ENCODE measurements at places on chromosomes 16 and 17.
A peak's percentile ranks its signal among the peaks of the same experiment; 100 is the strongest.

- peak; percentile 95 for DNase-seq
Observed at GRCh38 chr16:85202631-85203461, 90.6 kb upstream of the CIBAR2 start.

- DNase-seq, result no peak
Observed at GRCh38 chr16:75312875-75313274, 61.5 kb upstream of the BCAR1 start.

GRCh38 chr17:8154608-8155155, 2.5 kb upstream of the PER1 start:
- no peak for DNase-seq

GRCh38 chr17:34714475-34715410, 135.4 kb downstream of the TMEM132E start:
- no peak for DNase-seq

GRCh38 chr16:48961546-48961945, 320.1 kb downstream of the CBLN1 start:
- DNase-seq, result no peak

GRCh38 chr17:78651554-78651953, 74.4 kb upstream of the DNAH17 start:
- DNase-seq, result no peak

- peak; percentile 24 for DNase-seq
Observed at GRCh38 chr17:40090237-40091119, 9.9 kb downstream of the NR1D1 start.

GRCh38 chr17:81829858-81830257, 3.2 kb downstream of the MCRIP1 start:
- no peak for DNase-seq

GRCh38 chr16:75081179-75081859, 35.3 kb downstream of the LDHD start:
- DNase-seq, result no peak

DNA sequence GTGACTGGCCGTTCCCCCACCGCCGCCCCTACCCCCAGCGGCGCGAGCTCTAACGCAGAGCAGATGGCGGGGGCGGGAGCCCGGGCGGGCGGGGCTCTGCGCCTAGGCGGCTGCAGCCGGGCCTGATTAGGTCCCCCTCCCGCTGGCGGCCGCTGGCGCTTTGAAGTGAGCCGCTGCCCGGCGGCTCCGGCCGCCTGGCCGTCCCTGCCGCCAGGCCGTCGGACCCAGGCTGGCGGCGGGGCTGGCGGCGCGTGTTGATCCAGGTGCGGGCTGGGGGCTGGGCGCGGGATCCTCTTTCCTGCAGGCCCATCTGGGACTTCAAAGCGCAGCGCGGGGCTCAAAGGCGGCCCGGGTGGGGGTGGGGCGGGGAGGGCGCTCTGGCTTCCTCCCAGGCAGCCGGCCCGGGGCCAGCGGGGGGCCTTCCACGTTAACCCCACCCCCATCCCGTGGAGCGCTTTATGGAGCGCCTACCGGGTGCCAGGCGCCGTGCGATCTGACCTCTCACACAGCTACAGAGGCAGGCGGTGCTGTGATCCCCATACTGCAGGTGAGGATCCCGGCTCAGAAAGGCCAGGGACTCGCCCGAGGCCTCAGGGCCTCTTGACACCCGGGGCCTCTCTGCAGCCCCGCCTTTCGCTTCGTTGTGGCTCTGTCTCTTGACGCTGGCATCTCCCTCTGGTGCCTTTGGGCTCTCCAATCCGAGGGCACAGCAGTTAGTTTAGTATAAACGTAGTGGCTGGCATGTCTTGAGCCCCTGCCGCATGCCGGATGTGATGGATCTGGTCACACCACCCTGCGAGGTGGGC, 80.0 kb upstream of the NKD1 start:
- DNase-seq, result peak; percentile 69

GRCh38 chr17:74433421-74434121, 1.7 kb downstream of the GPRC5C start:
- DNase-seq, result no peak

GRCh38 chr16:68286153-68287074, 22.1 kb downstream of the SLC7A6 start:
- DNase-seq, result no peak

GRCh38 chr17:31877911-31878702, 19.1 kb upstream of the COPRS start:
- no peak for DNase-seq

- DNase-seq, result no peak
Observed at GRCh38 chr17:81387100-81388090, 7.9 kb upstream of the BAHCC1 start.

DNA sequence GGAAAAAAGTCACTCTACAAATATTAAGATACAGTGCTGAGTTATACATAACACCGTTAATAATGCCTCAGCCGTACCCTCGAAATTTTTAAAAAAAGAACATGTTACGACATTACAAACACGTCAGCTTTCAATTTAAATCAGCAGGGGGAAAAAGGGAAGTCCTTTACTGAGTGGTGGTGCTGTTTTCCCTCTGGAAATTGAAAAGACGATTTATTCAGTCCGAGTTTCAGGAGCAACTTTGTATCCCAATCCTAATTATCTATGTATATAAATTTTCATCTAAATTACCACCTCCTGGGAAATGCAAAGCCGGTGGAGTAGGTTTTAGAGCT, 1.3 kb downstream of the NETO2 start:
- no peak for DNase-seq

- no peak for DNase-seq
Observed at GRCh38 chr17:68612209-68612922, 11.2 kb upstream of the FAM20A start.

DNA sequence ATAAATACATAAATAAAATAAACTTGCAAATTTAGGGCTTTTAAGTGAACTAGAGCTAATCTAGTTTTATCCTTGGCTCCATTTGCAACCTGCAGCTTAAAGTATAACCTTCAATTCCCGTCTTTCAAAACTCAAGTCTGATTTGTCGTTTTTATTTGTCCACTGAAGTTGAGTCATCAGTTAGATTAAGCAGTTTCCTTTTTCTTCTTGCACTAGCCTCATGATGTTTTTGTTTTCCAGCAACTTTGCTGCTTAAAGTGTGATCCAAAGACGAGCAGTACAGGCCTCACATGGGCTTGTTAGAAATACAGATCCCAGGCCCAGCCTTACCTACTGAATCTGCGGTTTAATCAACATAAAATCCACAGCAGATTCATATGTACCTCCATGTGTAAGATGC, 13.8 kb downstream of the ARSG start:
- DNase-seq, result no peak

- DNase-seq, result peak; percentile 70
Observed at GRCh38 chr17:72683506-72684404, 408.7 kb downstream of the SLC39A11 start.

DNA sequence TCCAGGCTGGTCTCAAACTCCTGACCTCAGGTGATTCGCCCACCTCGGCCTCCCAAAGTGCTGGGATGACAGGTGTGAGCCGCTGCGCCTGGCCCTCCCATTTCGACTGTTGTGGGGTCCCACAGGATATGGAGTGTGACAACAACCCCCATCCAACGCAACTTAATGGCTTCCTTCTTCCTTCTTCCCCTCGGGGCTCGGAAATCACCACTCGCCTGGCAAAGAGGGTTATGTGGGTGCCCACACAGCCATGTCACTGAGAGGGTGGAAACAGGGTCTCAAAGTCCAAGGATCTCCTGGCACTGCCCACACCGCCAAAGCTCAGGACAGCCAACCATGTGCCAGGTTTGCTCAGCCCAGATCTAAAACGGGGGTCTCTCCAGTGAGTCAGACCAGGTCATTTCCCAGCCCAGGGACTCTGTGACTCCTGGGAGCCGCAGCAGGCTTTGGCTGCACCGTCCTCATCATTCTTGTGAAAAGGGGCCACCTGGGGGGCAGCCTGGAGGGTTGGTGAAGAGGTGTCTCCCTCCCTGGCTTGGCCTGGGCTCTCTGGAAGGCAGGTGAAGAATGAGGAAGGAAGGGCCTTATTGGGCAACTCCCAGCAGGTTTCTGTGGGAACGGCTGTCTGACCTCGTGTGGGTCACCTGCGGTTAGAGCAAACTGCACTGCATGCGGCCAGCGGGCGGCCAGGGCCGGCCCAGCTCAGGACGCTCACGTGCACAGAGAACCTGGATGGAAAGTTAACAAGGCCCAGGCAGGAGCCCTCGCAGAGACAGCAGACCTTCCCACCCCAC, 25.3 kb upstream of the LITAF start:
- DNase-seq, result no peak

- no peak for DNase-seq
Observed at GRCh38 chr16:50724306-50724705, 17.6 kb upstream of the CYLD start.

DNA sequence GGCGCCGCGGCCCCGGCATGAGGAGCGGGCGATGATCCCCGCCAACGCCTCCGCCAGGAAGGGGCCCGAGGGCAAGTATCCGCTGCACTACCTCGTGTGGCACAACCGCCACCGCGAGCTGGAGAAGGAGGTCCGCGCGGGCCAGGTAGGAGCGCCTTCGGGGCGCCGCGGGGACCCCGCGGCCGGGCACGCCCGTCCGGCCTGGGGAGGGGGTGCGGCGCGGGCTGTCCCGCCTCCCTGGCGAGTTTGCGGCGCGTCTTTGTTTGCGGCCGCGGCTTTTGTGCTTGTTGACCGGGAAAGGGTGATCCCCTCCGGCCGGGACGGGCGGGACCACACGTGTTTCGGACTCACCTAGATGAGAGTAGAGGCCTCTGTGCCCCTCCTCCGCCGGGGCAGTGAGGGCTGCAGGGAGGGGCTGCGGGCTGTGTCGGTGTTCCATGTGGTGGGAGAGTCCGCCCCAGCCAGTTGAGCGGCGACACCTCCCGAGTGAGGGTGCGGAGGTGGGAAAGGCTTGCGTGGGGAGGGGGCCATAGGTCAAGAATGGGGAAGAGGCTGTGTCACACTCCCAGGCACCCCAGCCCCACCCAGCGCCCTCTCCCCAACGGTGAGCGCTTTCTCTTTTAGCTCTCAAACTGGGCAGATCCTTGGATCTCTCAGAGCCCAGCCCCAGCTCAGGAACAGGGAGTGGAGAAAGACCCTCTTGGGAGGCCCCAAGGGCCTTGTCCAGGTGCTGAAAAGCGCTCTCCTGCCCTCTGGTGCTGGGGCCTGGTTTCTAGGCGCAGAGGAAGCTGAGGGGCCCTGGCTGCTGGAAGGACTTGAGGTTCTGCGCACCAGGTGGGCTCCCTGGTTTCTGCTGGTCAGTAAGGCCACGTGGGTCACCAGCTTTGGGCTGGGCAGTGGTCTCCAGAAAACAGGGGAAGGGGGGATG, 923 bp downstream of the ANKRD13B start:
- DNase-seq, result peak; percentile 39

GRCh38 chr16:71358464-71358998, at the start of gene CALB2:
CALB2 (plus strand) TSS chr16:71358723; CDS start chr16:71358793, 70 bp downstream.
- DNase-seq, result peak; percentile 77

GRCh38 chr17:7408252-7408727, 645 bp downstream of the NLGN2 start:
- DNase-seq, result no peak

GRCh38 chr16:68064791-68065365, 20.3 kb upstream of the NFATC3 start:
- DNase-seq, result peak; percentile 81

DNA sequence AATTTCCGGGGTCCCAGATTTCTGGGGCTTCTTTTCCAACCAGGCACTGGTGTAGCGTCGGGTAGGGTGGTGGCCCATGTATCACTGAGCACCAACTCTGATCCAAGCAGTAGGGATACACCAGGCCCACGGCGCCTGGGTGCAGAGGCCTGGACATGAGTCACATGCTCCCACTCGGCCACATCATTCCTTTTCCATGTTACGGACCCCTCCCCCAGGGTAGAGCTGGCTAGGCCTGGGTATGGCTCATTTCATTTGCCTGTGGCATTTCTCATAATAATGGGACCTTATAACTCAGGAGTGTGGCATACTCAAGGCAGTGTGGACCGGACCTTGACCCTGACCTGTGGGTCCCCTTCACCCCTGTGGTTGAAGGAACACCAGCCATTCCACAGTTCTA, 18.0 kb upstream of the NDRG4 start:
- no peak for DNase-seq

- DNase-seq, result no peak
Observed at GRCh38 chr16:15404792-15405191, 9.2 kb downstream of the MPV17L start.

GRCh38 chr17:61926826-61927207, 965 bp downstream of the INTS2 start:
- DNase-seq, result no peak

DNA sequence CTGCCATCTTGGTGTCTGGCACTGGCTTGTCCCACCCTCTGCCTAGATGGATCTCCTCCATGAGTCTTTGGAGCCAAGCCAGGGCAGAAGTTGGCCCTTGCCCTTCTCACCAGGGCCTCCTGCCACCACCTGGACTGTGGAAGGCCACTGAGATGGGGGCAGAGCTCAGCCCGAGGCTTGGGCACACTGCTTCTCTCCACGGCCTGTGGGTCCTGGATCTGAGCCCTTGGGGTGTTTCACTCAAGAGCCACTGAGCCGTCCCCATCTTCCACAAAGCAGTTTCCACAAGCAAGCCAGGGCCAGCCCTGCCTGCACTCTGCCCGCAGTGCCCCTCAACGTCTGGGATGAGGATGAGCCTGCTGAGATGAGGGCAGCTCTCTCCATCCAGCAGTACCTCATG, 16.7 kb upstream of the CD300A start:
- no peak for DNase-seq

DNA sequence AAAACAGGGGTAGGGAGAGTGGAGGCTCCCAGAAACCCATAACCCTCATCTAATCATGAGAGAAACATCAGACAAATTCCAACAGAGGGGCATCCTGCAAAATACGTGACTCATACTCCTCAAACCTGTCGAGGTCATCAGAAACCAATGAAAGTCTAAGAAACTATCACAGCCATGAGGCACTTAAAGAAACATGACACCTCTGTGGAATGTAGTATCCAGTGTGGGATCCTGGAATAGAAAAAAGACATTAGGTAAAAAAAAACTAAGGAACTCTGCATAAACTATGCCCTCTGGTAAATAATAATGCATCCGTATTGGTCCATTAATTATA, 16.4 kb downstream of the CDH5 start:
- DNase-seq, result no peak

GRCh38 chr17:17612085-17613022, 20.8 kb upstream of the PEMT start:
- no peak for DNase-seq

GRCh38 chr17:49969795-49970389, 902 bp downstream of the DLX4 start:
- no peak for DNase-seq

DNA sequence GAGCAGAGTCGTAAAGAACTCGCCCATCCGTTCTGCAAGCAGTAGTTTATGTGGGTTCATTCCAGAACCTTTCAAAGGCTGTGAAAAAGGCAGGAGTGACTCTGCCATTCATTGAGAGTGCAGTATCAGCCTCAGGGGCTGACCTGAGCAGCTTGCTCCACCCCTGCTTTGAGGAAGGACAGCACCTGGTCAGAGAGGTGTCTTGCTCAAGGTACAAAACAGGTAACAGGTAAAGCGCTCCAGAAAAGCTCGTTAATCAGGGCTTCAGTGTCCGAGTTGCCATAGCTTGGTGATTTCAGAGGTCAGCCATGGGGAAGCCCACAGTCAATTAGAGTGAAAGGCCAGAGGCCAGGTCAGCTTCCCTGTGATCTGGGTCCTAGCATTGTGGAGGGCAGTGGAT, 251.1 kb downstream of the ABCC12 start:
- no peak for DNase-seq

Data from BE2C (cell line).